ENCODE measurements at places on chromosomes 3 and 15.

DNA sequence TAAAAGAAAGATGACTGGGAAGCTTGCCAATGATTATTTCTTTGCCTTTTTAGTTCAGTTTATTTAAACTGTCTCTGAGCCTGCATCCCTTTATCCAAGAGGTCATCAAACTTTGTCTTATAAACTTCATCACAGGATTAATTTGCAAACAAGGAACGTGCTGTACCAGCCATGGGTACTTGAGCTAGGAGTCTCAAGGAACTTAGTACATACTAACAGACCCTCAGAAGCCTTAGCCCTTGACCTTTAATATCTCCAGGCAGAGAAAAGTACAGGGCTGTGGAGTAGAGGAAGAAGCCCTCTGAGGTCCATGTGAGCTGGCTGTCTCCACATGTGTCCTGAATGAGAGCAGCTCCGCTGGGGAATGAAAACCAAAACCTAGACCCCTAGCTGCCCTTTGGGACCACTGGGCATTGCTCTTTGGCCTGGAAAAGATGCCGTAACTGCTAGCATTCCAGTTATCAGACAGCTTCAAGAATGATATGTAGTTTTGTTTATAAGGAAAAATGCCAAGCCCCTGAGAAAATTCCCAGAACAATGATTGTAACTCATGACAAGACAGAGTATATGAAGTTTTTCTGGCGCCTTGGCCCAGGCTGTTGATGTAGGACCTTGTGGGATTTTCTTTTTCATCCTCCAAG, 92.1 kb downstream of the ASB7 start:
- DNase-seq: no peak

GRCh38 chr3:114606336-114606735, 312.5 kb downstream of the TIGIT start:
- no peak for DNase-seq

GRCh38 chr15:70378126-70379031, 280.7 kb upstream of the TLE3 start:
- no peak for DNase-seq

DNA sequence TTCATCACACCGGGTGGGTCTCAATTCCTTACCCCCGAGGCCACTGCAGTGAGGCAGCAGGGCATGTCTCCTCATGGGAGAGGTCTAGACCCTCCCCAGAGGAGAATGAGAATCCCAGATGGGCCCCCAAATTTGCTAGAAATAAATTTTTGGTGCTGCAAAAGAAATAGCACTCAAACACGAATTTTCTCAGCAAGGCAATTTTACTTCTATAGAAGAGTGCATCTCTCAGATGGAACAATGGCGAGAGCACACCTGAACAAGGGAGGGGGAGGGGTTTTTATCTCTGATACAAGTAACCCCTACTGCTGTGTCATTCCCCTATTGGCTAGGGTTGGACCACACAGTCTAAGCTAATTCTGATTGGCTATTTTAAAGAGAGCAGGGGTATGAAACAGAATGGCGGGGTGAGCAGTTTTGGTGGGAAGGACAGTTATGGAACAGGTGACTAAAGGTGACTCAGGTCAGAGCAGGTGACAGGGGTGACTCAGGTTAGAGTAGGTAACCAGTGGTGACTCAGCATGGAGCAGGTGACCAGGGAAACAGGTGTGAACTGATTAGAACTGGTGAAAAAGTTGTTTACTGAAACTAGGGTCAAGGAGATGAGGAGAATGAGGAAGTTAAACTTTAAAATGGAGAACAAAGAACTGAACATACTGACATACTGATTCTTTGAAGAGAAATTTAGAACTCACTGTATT, 93.0 kb upstream of the WNT7A start:
- no peak for DNase-seq

- DNase-seq: no peak
Measured at GRCh38 chr3:148911173-148911572, 46.1 kb downstream of the CPA3 start.

DNA sequence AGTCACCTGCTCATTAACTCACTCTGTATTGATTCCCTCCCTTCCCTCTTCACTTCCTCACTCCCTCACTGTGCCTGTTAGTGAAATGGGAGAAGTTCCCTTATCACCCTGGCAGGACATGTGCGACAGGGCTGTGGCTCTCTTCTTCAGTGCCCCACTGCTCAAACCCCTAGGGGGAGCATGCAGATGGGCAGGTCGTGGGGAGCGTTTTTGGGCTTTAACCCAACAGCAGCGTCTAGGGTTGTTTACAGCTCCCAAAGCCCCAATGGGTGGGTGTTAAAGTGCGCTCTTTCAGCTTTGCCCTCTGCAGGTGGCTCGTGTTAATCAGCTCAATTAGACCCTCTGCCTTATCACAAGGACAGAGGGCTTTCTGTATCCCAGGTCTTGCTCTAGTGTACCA, 447.8 kb upstream of the PROK2 start:
- DNase-seq: no peak

DNA sequence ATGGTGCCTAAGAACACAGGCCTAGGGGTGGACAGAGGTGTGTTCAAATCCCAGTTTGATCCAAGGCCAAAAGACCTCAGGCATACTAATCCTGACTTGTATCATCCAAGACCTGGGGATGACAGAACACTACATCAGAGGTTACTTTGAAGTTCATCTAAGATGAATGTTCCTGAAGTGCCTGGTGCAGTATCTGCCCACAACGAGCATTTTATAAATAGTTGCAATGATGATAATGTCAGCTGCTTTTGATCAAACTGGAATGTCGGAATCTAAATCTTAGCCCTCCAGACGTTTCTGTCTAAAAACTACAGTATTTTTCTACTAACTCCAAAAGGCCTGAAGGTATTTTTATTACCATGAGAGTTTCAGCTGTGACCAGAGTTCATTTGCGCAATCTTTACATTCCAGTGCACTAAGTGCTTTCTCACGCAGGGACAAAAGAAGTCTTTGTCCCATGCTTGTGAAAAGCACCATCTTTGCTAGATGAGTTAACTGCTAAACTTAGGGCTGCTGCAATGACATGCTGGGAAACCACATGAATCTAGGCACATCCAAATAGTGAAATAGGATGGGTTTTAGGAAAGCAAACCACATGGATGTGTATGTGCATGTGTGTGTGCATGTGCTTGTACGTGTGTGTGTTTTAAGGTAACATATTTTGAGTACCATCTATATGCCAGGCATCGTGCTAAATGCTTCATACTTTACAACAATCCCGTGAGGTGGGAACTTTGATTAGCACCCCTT, 18.1 kb downstream of the ANXA2 start:
- DNase-seq: no peak

- no peak for DNase-seq
Measured at GRCh38 chr3:190995156-190995555, 132.7 kb upstream of the GMNC start.

DNA sequence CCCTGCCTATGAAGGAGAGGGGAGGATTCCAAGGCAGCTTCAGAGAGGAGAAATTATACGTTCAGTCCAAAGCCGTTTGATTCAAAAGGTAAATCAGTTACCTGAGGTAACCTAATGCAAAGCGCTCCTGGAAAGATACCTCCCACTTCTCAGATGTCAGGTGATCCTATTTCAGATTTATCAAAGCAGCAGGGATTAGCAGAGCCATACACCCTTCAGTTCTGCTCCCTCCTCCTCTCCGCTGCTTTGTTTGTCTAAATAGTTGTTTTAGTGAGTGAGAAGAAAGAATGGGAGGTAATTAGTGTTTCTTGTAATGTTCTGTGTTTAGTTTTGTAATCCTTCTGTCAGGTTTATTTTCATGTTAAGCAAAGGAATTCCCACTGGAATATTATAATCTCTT, 81.1 kb downstream of the SOX14 start:
- no peak for DNase-seq

DNA sequence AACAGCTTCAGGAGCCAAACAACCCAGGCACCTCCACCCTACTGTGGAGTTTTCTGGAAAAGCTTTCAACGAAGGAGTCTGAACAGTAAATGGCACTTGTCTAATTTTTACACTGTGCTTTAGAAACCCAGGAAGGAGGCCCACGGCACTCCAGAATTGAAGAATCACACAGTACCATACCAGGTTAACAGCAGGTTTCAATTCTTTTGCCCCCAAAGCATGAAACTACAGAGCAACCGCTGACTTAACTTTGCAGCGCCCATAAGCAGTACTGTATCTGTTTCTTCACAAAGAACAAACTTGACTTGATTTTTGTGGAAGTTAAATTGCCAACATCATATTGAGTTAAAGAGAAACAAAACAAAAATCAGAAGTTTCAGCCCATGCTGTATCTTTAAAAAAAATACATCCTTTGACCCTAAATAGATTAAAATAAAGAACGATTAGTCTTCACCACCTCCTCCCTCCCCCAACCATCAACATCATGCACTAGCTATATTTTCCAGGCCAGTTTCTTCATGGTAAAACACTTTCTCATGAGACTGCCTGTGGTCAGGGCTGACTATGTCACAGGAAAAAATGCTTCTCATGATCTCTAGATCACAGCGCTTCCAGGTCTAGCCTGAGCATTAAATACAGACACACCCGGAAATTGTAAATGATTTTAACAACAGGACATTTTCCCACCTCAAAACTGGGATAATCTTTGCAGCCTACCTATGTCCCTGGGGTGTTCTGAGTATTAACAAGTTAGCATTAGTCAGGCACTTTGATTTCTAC, 456.3 kb downstream of the FOXP1 start:
- DNase-seq: no peak

- no peak for DNase-seq
Measured at GRCh38 chr3:195931582-195932273, 23.4 kb upstream of the TNK2 start.

DNA sequence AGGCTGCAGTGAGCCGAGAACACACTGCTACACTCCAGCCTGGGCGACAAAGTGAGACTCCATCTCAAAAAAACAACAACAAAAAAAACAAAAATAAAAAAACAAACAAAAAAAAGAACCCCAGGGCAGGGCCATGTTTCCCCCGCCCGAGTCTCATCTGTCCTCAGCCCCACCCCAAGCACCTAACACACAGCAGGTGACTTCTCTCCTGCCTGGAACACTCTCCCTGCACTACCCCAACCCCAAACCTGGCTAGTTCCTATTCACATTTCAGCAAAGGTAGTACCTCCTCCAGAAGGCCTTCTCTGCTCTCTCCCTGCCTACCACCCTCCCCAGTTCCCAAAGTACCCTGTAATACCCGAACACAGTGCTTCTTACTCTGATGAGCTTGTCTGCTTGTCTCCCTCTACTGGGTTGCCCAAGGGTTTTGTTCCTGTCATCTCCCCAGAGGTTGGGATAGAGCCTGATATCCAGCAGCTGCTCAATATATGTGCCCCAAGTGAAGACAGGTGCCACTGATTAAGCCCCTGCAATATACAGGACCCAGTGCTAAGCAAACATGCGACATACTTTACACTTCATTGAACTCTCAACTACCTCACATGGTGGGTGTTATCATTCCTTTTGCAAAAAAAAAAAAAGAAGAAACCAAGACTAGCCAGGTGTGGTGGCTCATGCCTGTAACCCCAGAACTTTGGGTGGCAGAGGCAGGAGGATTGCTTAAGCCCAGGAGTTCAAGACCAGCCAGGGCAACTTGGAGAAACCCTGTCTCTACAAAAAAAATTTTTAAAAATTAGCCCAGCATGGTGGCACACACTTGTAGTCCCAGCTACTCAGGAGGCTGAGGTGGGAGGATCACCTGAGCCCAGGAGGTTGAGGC, 103.6 kb downstream of the DAPK2 start:
- DNase-seq: no peak
